ENCODE measurements at places on chromosomes 3 and 15. TPM values are rescaled to one million over a fixed set of nuclear protein-coding genes. Genes with fewer than 3 reads are reported as not detected.

The TNFSF10 gene
- total RNA-seq: 89.8 TPM

The EPHB3 gene
- 1.2 TPM for total RNA-seq

The SLC38A3 gene
- total RNA-seq: not detected

- no peak overlapping the region for H3K4me3 ChIP-seq
- no peak for DNase-seq
- no peaks in the 10 kb centered on the region for H3K4me1 ChIP-seq
- no peaks in the 10 kb centered on the region for H3K36me3 ChIP-seq
These were observed 81.7 kb upstream of the TLE3 start for GRCh38 chr15:70179309-70179892.

- peaks cover 64% of the 10 kb centered on the region for H3K36me3 ChIP-seq
- no peak overlapping the region for H3K27ac ChIP-seq
- no peak for DNase-seq
- no peaks in the 10 kb centered on the region for H3K27me3 ChIP-seq
- H3K4me1 ChIP-seq: peaks cover 4% of the 10 kb centered on the region
These were observed 141.5 kb downstream of the DUT start for GRCh38 chr15:48472756-48473155.

- DNase-seq: no peak
- no peaks in the 10 kb centered on the region for H3K4me1 ChIP-seq
- H3K27me3 ChIP-seq: no peaks in the 10 kb centered on the region
- H3K4me3 ChIP-seq: no peak overlapping the region
- no peak overlapping the region for H3K27ac ChIP-seq
These were observed 174.3 kb upstream of the MBNL1 start for GRCh38 chr3:152094406-152094805.

Measured in ascending aorta (tissue), 2 donors.